Stomach (tissue), 19 donors: ENCODE measurements at places on chromosomes 4 and X. TPM values are rescaled to one million over a fixed set of nuclear protein-coding genes. Genes with fewer than 3 reads are reported as not detected.

DBET gene
- total RNA-seq = not detected

CT45A10 gene
- total RNA-seq = not detected

FAT1 gene
- total RNA-seq = 150 TPM

PDLIM5 gene
- 42.6 TPM for total RNA-seq

MEPE gene
- total RNA-seq = not detected

USP26 gene
- not detected for total RNA-seq

DNA sequence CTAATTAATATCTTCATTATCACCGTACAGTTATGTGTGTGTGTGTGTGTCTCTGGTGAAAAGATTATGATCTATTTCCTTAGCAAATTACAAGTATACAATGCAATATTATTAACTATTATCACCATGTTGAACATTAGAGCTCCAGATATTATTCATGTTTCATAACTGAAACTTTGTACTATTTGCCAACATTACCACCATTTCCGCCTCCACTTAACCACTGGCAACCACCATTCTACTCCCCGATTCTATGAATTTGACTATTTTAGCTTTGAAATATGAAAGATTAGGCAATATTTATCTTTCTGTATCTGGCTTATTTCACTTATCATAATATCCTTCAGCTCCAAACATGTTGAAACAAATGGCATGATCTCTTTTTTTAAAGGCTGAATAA lies 717.9 kb downstream of the ARAP2 start:
- no peak for DNase-seq

DNA sequence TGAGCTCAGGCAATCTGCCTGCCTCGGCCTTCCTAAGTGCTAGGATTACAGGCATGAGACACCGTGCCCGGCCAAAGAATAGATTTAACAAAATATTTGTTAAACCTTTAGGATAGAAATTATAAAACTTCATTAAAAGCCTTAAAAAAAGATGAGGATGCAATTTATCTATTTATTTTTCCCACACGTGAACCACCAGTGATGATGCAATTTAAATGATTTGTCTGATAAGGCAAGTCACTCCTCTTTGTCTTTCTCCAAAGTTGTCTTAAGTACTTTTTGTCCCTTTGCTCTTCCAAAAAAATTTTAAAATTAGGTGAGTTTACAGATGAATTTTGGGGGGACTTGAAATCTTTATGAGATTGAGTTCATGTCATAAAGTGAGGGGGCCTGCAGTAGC lies 58.2 kb downstream of the SLC34A2 start:
- DNase-seq = no peak

DNA sequence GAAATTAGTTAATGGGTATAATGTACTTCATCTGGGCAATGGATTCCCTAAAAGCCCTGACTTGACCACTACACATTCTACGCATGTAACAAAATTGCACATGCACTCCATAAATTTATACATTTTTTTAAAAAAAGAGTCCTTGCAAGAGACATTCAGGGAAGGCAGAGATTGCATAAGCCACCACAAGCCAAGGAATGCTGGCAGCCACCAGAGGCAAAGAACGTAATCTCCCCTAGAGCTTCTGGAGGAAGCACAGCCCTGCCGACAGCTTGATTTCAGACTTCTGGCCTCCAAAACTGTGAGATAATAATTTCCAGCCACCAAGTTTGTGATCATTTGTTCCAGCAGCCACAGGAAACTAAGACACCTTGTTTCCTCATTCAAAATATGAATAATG lies 185.6 kb upstream of the GALNT7 start:
- no peak for DNase-seq

DNA sequence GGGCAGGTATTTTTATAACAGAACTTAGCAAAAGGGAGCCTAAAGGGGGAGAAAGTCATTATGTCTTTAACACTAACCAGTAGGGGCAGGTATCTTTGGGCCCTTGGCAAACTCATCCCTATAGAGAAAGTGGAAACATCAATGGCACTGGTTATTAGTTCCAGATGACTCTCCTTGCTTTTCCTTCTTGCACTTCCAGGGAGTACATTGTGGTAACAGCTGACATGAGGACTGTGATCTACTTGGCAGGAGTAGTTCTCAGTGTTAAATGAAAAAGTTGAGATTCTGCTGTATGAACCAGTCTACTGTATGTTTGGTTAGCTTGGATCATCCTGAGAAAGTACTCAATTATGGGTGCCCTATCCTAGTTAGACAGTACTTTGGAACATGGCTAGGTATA lies 93.6 kb downstream of the ATXN3L start:
- DNase-seq = no peak

- peak; percentile 54 for DNase-seq
These were observed 61.6 kb upstream of the NOCT start for GRCh38 chr4:138953961-138954371.

GRCh38 chr4:104938624-104939023 lies 208.1 kb upstream of the TET2 start:
- DNase-seq = no peak

DNA sequence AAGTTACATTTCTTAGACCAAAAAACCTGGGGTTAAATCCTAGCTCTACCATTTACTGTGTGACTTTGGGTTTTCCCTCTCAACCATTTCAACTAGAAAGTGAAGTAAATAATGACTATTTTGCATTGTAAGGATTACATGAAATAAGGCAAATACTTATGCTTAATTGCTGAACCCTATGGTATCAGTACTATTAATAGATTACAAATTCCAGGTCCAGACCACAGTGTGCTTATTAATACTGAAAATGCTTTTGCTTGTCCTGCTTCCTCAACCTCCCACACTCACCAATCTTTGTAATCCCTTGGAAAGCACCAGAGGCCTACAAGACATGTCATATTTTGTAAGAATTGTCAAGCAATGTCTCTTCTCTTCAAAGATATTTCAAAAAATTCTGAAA lies 456.5 kb downstream of the SPOCK3 start:
- DNase-seq = no peak

GRCh38 chr4:6926681-6927478 lies 17.3 kb downstream of the TBC1D14 start:
- DNase-seq = peak; percentile 62

DNA sequence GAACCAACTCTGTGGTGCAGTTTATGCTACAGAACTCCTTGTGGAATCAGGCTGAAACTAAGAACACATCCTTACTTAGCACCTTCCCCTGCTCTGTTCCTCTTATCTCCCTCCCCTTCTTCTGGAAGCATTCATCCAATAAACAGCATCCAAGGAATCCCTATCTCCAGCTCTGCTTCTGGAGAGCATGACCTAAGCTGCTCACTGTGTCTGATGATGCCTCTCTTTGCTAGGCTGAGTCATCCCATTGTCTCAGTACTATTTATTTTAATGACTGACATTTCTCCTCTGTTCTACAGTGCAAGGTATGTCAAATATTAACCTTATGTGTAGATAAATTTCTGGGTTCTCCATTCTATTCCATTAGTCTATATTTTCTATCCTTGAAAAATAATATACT lies 71.2 kb downstream of the BEND2 start:
- no peak for DNase-seq

GRCh38 chrX:23670528-23670927 lies 3.2 kb downstream of the PRDX4 start:
- DNase-seq = no peak

DNA sequence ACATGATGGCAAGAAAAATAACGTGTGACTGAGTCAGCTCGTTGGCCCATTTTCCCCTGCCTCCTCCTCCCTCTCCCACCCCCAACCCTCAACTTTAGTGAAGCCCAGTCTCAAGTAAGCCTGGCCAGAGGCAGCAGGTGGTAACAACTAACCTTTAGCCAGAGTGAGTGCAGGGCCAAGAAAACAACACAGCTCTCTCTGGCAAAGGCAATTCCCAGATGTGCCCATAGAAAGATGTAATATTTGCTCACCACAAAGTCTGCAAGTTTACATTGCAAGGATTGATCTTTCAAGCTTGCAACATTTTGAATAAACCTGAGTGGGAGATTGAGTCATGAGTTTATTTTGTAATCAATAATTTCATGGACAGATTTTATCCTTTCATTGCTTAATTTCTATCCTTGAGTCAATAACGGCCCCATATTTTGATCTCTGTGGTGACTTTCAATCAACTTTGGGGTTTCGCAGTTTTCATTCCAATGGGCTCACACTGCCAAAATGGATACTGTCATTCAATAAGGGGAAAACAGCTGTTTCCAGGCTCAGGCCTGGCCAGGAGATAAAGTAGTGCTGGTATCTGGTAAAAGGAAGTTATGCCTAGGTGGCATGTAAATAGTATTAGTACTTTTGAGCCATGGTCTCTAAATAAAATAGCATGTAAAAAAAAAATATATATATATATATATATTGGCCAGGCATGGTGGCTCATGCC lies 130.7 kb upstream of the TMEM164 start:
- no peak for DNase-seq

DNA sequence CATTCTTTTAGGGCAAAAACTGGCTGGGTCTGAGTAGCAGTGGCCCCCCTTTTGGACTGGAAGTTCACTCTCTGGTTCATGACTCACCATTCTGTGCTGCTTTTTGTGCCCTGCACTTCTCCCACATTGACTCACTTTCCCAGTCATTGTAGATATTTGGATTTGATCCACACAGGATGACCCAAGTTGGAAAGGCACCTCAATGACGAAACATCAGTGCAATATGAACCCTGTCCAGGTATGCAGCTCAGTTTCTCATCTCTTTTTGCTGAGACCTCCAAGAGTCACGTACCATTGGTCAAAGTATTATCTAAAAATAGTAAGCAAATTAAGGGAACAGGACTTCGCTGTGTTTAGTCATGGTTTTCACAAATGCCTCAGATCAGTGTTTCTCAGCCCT lies 92.7 kb downstream of the CBLL2 start:
- DNase-seq = no peak

- DNase-seq = no peak
These were observed 55.1 kb downstream of the RAB40A start for GRCh38 chrX:103464072-103464773.

DNA sequence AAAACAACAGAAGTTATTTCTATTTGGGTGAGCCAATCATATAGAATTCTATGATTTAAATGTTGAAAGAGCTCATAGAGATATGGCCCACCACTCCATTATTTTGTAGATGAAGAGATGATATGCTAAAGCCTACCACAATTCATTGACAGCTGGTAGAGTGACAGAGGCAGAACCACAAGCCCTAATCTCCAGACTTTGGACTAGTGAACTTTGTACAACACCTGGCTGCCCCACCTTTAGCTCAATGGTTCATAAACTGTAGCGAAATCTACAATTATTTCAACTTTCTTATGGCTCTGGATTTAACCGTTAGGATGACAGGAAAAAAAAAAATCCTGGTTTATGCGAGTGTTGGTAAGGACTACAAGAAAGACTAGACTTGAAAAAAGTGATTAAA lies 50.9 kb downstream of the PRKG2 start:
- no peak for DNase-seq
